Bone marrow (tissue), 2 donors: ENCODE measurements at places on chromosomes 6 and 20.

DNA sequence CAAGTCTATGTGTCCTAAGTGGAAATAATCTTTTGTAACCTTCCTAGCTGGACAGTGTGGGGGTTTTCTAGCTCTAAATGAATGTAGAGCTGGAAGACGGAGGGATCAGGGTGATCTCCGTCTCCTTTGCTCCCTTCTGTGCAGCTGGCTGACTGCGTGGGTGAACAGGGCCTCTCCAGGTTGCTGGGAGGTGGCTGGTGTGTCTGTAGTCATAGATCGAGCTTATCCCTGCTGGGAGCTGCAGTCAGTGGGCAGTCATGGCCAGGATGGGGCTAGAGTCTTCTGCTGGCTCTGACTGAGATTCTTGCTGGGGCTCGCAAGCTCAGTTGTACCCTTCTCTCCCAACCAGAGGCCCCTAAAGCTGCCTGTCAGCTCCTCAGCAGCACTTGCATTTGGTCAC, 6.4 kb downstream of the SEC23B start:
- DNase-seq = no peak

- no peak for DNase-seq
Measured at GRCh38 chr6:129536271-129536670, 173.7 kb downstream of the ARHGAP18 start.

GRCh38 chr6:9398071-9398766, 962.9 kb upstream of the SLC35B3 start:
- DNase-seq = no peak

- DNase-seq = no peak
Measured at GRCh38 chr6:11092668-11093375, 812 bp upstream of the SMIM13 start.
